ENCODE measurements at places on chromosomes 4 and X.

DNA sequence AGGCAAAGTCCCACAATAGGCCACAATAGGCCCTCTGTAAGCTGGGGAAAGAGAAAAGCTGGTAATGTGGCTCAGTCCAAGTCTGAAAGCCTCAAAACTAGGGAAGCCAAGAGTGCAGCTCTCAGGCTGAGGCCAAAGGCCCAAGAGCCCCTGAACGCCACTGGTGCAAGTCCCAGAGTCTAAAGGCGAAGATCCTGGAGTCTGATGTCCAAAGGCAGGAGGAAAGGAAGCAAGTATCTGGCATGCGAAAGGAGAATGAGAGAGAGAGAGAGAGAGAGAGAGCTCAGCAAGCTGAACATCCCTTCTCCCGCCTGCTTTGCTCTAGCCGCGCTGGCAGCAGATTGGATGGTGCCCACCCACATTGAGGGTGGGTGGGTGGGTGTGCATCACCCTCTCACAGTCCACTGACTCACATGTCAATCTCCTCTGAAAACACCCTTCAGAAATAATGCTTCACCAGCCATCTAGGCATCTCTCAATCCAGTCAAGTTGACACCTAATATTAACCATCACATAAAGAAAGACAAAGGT lies 30.9 kb upstream of the ELF2 start:
- peak; percentile 36 for DNase-seq

- DNase-seq, result no peak
Measured at GRCh38 chrX:153884590-153884989, 1.4 kb downstream of the L1CAM start.

DNA sequence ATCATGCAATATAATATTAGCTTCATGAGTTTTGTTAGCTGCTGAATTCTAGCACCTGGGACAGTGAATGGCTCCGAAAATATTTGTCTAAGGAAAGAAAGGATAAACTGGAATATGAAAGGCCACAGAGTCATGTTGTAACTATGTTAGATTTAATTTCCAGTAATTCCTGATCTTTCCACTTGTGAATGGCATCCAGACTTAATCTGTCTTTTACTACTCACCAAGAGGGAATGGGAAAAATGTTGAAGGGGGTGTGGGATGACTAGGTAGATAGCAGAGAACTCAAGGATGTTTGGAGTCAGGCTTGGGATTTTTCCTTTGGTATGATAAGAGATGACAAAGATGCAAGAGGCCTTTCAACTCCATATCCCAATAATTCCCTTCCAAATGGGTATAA lies 9.4 kb downstream of the ADH6 start:
- DNase-seq, result no peak

DNA sequence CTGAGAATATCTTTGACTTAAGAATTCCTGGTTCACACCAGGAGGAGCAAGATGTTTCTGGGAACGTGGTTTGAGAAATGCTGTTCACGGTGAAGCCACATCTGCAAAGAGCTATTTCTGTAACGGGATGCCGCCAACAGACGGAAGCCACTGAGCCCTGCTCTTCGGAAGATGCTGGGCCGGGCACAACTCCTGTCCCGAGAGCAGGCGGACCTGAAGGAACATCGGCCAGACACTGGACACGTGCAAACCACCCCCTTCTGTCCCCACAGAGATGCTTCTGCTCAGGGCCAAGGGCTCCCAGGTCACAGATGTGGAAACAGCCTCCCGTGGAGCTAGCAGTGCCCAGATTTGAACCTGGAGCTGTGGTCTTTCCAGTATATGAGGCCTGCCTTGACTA lies 24.3 kb downstream of the HMX1 start:
- no peak for DNase-seq

- DNase-seq, result no peak
Measured at GRCh38 chr4:78222575-78223186, 165.6 kb downstream of the FRAS1 start.

- DNase-seq, result no peak
Measured at GRCh38 chrX:49184294-49185281, 1.6 kb downstream of the PRICKLE3 start.

GRCh38 chr4:113006632-113007031 lies 42.8 kb upstream of the ANK2 start:
- no peak for DNase-seq

DNA sequence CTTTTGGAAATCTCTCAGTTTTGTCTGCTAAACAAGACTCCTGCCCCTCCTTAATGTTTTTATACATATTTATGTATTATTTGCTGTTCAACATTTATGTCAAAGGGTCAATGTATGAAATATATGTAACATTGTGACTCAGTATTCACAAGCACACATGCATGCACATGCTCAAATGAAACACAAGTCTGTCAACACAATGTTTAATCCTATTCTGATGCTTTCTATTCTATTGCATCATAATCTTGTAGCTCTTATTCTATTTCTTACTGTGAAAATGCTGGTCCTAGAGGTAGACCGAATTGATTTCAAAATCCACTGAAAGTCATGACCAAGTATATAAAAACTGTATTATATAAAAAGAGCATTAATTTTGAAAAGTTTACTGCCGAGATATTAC lies 1463.3 kb downstream of the C4orf33 start:
- no peak for DNase-seq
